ENCODE measurements at places on chromosomes 6 and 20. TPM values are rescaled to one million over a fixed set of nuclear protein-coding genes. Genes with fewer than 3 reads are reported as not detected.

Gene OR12D3
- total RNA-seq: not detected

Gene CALHM5
- total RNA-seq: 0.02 TPM

Gene LAMA2
- total RNA-seq: 0.91 TPM

Gene GNAS-AS1
- 1.3 TPM for total RNA-seq

Gene NR2E1
- total RNA-seq: not detected

GRCh38 chr20:20476504-20476903 lies 108.6 kb downstream of the INSM1 start:
- no peaks in the 10 kb centered on the region for H3K36me3 ChIP-seq
- DNase-seq: no peak
- H3K4me1 ChIP-seq: no peaks in the 10 kb centered on the region
- no peaks in the 10 kb centered on the region for H3K27me3 ChIP-seq
- no peak overlapping the region for H3K27ac ChIP-seq
- no peak overlapping the region for H3K4me3 ChIP-seq

GRCh38 chr6:161743509-161744178 lies 469.8 kb upstream of the AGPAT4 start:
- DNase-seq: no peak
- H3K27me3 ChIP-seq: peaks cover under 1% of the 10 kb centered on the region
- H3K27ac ChIP-seq: no peak overlapping the region
- H3K36me3 ChIP-seq: no peaks in the 10 kb centered on the region

- H3K4me3 ChIP-seq: no peak overlapping the region
- no peak for DNase-seq
Measured at GRCh38 chr6:148430897-148431296, 88.3 kb downstream of the SASH1 start.

DNA sequence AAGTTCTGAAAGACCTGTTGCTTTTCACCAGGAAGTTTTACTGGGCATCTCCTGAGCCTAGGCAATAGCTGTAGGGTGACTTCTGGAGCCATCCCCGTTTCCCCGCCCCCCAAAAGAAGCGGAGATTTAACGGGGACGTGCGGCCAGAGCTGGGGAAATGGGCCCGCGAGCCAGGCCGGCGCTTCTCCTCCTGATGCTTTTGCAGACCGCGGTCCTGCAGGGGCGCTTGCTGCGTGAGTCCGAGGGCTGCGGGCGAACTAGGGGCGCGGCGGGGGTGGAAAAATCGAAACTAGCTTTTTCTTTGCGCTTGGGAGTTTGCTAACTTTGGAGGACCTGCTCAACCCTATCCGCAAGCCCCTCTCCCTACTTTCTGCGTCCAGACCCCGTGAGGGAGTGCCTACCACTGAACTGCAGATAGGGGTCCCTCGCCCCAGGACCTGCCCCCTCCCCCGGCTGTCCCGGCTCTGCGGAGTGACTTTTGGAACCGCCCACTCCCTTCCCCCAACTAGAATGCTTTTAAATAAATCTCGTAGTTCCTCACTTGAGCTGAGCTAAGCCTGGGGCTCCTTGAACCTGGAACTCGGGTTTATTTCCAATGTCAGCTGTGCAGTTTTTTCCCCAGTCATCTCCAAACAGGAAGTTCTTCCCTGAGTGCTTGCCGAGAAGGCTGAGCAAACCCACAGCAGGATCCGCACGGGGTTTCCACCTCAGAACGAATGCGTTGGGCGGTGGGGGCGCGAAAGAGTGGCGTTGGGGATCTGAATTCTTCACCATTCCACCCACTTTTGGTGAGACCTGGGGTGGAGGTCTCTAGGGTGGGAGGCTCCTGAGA lies at the start of gene HFE:
TSS of gene HFE (plus strand) at position 146 of the 832 bp plus-strand sequence. CDS start at position 158, 12 bp downstream.
- H3K27me3 ChIP-seq: no peaks in the 10 kb centered on the region
- no peaks in the 10 kb centered on the region for H3K36me3 ChIP-seq
- peak within 1 kb of the TSS; percentile 56 for H3K4me3 ChIP-seq
- DNase-seq: peak; percentile 71
- peaks cover 9% of the 10 kb centered on the region for H3K4me1 ChIP-seq

DNA sequence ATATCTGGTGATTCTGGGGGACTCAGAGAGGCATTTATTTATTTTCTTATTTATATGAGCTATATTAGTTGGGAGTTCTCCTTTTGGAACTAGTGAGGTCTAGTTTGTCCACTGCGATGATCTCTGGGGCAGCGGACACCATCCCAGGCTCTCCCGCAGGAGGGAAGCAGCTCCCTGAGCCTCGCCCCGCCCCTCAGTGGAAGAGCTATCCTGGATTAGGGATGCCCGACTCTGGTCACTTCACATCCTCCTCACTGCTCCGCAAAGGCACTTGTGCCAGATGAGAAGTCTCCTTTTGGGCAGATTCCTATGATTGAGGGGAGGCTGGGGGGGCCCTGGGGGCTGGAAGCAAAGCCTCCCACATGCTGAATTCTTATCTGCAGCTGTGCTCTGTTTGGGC lies 3.6 kb upstream of the MAS1 start:
- H3K27me3 ChIP-seq: peaks cover 65% of the 10 kb centered on the region
- H3K27ac ChIP-seq: no peak overlapping the region
- H3K4me3 ChIP-seq: no peak overlapping the region

- H3K27ac ChIP-seq: no peak overlapping the region
- no peaks in the 10 kb centered on the region for H3K4me1 ChIP-seq
- peaks cover 40% of the 10 kb centered on the region for H3K27me3 ChIP-seq
- H3K4me3 ChIP-seq: no peak overlapping the region
Measured at GRCh38 chr6:44701637-44702101, 314.2 kb downstream of the CDC5L start.

DNA sequence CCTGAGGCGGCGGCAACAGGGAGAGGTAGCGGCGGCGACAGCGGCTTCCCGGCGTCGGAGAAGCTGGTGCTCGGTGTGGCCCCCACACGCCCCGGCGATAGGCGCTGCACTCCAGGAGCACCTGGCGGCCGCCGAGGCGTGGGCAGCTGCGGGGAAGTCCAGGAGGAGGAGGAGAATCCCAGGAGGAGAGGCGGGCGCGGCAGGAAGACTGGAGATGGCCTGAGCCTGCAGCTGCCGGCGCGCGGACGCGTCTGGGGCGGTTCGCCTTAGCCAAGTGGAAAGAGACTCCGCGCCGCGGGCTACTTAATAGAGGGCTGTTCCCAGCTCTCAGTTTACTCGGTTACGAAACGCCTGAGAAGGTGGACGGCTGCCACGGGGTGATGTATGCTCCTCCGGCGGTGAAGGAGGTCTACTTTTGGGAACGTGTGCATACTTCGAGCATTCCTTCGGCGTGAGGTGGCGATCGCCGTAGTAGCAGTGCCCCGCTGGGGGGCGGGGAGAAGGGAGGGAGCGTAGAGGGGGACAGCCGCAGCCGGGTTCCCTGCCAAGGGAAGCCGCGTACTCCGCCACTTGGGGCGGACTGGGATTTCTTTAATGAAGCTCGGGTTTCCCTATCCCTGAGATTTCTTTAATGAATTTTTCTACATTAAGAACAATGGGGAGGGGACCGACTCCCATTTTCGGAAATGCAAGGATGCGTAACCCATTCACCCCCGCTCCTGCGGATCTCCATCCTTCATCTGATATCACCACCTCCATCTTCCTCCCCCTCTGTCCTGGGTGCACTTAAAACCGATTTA lies at the start of gene COL12A1:
TSS of gene COL12A1 (minus strand) at position 278 of the 800 bp plus-strand sequence. CDS start 3,261 bp downstream, outside the sequence.
- no peak within 1 kb of the TSS for H3K27ac ChIP-seq
- peaks cover 16% of the 10 kb centered on the region for H3K4me1 ChIP-seq
- no peak for DNase-seq
- no peak within 1 kb of the TSS for H3K4me3 ChIP-seq
- H3K36me3 ChIP-seq: no peaks in the 10 kb centered on the region

All from K562 (cell line).